Stimulated activated CD4-positive, alpha-beta T cell treated with anti-CD3 and anti-CD28 coated beads, Interleukin-15, amount 100 ng/mL, for 48 hours (primary cell): ENCODE measurements at places on chromosomes 11 and 22.

GRCh38 chr11:111834432-111835163 lies 36.8 kb downstream of the ALG9 start:
- no peak for DNase-seq

DNA sequence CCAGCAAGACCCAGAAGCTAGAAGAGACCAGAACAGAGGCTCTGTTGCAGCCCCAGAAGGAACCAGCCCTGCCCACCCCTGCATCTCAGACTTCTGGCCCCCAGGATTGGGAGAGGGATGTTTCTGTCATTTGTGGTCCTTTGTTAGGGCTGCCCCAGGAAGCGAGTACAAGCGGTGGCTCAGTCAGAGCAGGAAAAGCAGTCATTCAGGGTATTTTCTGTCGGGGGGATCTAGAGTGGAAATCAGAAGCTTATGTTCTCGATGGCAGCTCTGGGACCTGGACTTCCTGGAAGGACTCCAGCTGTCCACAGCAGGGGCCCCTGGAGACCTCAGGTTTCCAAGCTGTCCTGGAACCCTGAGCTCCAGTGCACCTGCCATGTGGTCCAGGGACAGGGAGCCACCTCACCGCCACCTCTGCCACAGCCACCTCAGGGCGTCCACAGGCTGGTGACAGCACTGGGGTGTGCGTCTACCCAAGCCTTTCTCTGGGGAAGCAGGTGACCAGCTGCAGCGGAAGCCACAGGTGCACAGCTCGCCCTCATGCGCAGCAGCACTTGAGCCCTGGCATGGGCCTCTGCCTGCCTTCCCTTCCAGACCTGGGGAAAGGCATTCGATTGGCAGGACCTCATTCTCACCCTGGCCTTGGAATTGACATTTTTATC lies 2.6 kb downstream of the KRTAP5-5 start:
- DNase-seq: no peak

- no peak for DNase-seq
Observed at GRCh38 chr22:48651036-48651890, 1176.4 kb downstream of the BRD1 start.

DNA sequence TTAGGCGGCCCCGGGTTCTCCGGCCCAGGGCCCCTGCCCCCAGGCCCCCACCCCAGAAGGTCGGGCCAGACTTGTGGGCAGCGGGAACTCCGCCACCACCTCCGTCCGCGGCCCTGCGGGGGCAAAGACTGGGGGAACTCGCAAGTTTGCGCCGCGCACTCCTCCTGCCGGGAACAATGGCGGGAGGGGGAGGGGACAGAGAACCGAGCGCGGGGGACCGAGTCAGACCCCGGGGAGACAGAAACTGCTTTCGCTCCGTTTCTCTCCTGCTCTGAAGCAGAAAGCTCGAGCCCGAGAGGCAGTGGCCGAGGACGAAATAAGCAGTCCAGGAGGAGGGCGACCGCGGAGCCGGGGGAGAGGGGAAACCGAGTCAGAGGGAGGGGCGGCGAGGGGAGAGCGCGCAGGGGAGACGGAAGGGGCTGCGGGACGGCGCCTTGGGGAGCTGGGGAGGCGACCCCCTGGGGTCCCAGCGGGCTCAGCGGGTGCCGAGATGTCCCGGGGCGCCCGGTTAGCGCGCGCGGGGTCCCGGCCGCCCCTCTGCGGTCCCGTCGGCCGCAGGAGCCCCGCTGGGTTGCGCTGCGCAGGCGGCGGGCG lies 555 bp downstream of the TP53I11 start:
- no peak for DNase-seq

DNA sequence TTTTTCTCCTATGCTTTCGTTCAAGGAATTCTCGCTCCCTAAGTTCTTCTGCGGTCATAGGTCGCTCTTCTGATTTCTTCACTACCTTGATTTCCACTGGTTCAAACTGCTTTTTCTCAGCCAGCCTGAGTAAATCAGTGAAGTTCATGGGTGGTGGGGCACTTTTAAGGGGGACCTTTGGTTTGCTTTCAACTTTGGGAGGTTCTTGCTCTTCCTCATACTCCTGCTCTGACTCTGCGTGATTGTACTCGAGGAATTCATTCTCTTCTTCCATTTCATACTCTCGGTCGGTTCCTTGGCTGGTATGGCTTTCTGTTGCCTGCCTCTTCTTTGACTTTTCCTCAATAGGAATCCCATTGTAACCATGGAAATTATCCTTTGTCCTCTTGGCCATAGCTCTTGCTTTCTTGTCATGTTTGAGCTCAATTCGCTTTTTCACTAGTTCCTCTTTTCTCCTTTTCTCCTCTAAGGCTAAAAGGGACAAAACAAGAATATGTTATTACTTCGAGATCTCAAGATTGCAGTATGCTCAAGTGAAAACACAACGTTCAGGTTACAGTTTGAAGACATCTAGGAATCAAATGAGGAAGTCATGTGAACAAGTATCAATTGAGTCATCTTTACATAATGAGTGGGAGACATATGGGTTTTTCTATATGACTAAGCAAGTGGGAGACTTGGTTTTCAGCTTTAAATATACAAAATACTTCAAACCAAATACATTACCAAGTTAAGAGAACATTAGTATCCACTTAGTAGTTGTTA lies 16.2 kb downstream of the MISFA start:
- no peak for DNase-seq
